Coronary artery (tissue), 2 donors: ENCODE measurements at places on chromosomes 12 and 14.

GRCh38 chr12:113462117-113462774 lies 9.4 kb downstream of the LHX5 start:
- peak; percentile 78 for DNase-seq

DNA sequence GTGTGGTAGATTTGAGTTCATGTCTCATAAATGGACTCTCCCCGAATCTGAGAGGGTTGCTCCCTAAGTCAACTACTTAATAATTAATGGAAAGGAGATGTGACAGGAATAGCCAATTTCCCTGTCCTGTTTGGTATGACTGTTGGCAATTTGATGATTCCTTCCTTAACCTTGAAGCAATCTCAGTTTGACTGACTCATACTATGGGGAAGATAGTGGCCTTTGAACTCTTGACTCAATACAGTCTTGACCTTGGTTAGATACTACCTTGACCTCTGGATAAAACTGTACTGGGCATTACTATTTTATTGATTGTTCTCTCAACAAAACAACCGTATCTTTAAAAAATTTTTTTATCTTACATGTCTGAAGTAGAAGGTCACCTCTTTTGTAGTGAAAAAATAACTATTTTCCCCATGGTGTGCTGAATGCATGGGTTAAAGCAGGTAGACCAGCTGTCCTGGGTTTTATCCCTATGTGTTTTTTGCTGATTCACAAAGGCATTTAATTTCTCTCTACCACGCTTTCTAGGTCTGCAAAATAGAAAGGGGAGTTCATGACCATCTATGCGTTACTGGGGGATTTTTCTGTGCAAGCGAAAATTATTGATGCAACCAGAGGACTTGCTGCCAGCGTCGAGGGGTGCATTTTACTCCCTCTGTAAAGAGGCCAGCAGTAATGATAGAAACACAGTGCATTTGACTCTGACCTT lies 80.1 kb downstream of the ETV6 start:
- DNase-seq, result no peak

DNA sequence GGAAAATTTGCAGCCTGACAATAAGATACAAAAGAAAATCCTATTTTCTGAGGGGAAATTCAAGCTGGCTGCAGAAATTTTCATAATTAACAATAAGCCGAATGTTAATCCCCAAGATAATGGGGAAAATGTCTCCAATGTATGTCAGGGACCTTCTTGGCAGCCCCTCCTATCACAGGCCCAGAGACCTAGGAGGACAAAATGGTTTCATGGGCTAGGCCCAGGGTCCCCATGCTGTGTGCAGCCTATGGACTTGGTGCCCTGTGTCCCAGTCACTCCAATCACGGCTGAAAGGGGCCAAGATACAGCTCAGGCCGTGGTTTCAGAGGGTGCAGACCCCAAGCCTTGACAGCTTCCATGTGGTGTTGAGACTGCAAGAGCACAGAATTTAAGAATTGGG lies 11.2 kb downstream of the C12orf50 start:
- no peak for DNase-seq

DNA sequence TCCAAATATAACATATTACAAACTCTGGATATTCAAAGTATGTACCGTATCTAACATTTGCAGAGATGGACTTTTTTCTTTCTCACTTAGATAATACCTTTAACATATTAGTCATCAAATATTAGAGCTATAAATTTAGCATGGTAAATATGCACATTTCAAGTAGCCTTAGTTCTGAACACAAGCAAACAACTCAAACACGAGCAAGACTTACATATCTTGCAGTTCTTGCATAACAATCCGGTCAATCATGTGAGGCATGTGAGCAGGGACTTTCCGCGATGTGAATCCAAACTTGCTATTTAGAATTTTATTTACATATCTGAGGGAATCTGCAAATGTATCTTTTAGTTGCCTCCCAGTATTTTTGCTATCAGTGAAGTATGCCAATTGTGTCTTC lies 22.1 kb upstream of the SYCP3 start:
- no peak for DNase-seq

- DNase-seq, result no peak
Observed at GRCh38 chr12:91511795-91512420, 329.3 kb upstream of the DCN start.

- DNase-seq, result no peak
Observed at GRCh38 chr14:56603648-56604047, 24.1 kb downstream of the TMEM260 start.

DNA sequence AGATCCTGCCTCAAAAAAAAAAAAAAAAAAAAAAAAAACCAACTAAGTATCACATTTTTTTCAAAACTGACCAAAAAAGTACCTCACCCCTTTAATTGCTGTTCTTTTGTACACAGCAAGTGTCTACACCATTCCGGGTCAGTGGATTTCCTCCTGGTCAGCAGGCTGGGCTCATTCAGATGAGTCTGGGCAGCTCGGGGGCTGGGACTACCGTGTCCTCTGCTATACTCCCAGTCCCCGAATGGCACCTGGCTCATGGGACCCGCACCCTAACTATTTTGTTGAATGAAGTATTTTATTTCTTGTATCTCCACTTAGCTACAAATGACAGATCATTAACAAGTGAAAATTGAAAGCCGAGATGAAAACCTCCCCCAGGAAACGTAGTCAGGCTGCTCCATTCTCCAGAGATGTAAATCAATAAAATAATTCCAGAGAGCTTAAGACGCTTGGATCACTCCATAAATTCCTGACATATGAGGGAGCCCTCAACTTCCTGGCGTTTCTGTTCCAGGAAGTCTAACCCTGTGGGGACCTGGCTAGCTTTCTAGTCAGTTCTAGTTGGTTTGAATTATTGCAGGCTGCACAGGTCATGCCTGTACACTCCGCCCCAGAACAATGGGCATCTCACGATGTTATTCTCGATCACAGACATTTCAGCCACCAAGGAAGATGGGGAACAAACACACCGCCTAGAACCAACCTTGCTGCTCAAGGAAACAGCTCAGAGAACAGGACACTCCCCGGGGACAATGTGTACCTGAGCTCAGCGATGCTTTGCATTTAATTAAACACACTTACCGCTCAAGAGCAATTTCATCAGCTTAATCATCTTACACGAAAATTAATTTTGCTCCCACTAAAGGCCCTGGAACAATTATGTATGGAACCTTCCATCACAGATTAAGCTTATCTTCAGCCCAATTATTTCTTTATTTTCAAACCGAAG lies 76.3 kb downstream of the RIMBP2 start:
- no peak for DNase-seq

DNA sequence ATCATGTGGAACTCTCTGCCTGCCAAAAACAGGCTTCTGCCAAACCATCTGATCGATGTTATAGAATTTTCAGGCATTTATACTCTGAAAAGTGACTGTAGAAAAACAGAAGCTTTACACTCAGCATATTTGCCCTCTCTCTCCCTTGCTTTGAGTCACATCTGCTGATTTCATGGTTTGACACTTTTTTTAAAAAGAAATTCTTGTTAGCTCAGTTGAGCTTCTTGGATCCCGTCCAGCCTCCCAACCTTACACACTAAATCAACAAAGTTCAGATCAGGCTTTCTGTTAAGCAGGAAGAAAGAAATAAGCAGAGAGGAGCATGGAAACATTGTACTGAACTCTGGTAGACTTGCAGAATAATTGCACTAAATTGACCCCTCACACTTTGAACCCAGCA lies 193.6 kb upstream of the SEL1L start:
- no peak for DNase-seq

DNA sequence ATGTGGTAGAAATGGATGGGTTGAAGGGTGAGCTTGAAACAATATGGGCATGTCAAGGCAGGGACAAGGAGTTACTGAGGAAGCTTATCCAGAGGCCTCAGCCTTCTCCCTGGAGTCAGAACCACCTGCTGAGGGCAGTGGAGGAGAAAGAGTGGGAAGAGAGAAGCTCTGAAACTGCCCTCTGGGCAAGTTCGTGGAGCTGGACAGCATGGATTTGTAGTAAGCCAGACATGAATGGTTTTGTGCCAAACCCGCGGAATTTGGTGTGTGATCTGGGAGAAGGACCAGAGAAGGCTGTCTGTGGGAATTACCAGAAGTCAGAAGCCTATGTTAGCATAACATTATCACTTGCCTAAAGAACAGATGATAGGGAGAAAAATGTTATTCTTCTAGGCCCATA lies 164.8 kb downstream of the SLC41A2 start:
- DNase-seq, result no peak

GRCh38 chr12:69028941-69029729 lies 96.2 kb upstream of the CPM start:
- DNase-seq, result no peak

DNA sequence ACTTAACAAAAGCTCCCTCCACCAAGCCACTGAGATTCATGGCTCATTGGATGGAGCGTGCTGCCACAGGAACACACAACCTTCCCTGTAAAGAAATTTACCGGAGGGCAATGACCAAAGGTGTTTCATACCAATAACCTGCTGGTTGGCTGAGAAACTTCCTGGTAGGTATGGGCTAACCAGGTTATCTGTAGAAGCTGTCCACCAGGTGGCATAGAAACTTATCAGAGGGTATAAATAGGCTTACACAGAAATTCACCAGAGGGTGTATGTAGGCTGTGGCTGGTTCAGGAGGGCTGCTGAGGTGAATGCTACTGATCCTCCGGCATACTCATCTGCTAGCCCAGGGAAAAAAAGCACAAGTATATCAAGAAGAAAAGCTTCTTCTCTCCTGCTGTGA lies 27.1 kb upstream of the MTERF2 start:
- DNase-seq, result no peak

GRCh38 chr12:121805171-121806008 lies 1.6 kb downstream of the SETD1B start:
- DNase-seq, result no peak

GRCh38 chr14:25607192-25607591 lies 557.2 kb upstream of the STXBP6 start:
- DNase-seq, result no peak

GRCh38 chr14:52299692-52300278 lies 14.3 kb upstream of the PTGER2 start:
- no peak for DNase-seq

GRCh38 chr12:10179776-10180181 lies 947 bp downstream of the TMEM52B start:
- no peak for DNase-seq
